ENCODE measurements at places on chromosomes 12 and 14.

DNA sequence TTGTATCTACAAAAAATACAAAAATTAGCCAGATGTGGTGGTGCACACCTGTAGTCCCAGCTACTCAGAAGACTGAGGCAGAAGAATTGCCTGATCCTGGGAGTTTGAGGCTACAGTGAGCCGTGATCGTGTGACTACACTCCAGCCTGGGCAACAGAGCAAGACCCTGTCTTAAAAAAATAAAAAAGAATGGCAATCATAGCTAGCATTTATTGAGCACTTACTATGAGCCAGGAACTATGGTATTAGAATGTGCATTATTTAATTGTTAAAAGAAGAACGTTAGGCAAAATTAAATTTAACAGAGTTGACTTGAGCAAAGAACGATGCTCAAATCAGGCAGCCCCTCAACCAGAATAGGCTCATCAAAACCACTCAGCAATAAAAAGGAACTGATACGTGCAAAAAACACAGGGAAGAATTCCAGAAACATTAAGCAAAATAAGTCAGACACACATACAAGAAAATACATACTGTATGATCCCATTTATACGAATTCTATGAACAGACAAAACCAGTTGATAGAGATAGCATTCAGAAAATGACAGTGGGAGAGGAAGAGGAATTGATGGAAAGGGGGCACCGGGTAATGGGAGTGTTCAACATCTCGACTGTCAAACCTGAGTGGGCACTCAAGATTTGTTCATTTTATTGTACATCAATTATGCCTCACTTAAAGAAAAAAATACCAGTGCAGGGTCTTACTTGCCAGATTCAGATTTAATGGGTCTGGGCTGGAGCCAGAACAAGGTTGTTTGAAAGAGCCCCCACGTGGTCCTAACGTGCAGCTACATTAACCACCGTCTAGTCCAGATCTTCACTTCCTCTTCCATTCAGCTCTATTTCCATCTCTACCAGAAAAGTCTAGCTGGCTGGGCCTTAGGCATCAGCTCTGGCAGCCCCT is 8.0 kb downstream of the SCNN1A start:
- DNase-seq: no peak

GRCh38 chr12:114676142-114676741 is 7.7 kb downstream of the TBX3 start:
- no peak for DNase-seq

DNA sequence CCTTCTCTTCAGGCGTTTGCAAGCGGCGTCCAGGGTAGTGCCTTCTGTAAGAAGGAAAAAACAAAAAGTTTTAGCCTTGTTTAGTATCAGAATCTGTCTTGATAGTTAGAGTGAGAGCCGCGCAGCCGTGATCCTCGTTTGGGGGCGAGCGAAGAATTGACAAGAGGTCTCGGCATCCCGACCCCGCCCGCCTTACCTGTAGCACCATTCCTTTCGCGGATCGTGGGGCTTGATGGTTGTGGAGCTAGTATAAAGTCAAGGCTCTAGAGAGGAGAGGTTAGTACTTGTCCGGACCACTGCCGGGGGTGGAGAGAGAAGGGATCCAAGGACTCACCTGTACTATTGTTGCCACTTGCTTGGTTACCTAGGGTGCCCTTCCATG is 494 bp downstream of the TMTC3 start:
- peak; percentile 45 for DNase-seq

DNA sequence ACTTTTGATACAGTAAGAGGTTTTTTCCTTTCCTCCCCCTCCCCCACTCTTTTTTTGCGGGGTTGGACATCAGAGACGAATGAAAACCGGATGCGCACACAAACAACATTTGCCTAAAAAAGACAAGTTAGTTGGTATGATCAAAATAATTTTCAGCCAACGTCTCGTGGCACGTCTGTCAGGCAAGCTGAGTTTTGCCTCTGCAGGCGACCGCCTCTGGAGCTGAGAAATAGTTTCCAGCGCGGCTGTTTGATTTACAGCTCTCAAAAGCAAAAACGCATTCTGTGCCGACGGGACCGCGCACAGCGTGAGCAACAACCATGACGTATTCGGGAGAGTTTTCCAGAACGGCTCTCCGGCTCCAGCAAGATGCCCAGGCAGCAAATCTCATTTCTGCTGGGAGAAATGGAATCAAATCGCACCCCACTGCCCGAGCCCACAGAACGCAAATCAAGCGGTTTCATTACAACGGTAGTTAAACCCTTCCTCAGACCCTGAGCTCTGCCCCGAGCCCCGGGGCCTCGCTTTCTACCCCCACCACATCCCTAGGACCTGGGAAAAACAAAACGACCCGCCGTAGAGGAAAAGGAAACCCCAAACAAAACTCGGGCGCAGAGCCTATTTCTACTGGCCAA is 14.2 kb upstream of the CALM1 start:
- peak; percentile 76 for DNase-seq

- peak; percentile 83 for DNase-seq
Observed at GRCh38 chr12:569803-570434, 93.3 kb downstream of the NINJ2 start.

- DNase-seq: no peak
Observed at GRCh38 chr14:55075628-55076175, 24.3 kb downstream of the MAPK1IP1L start.

DNA sequence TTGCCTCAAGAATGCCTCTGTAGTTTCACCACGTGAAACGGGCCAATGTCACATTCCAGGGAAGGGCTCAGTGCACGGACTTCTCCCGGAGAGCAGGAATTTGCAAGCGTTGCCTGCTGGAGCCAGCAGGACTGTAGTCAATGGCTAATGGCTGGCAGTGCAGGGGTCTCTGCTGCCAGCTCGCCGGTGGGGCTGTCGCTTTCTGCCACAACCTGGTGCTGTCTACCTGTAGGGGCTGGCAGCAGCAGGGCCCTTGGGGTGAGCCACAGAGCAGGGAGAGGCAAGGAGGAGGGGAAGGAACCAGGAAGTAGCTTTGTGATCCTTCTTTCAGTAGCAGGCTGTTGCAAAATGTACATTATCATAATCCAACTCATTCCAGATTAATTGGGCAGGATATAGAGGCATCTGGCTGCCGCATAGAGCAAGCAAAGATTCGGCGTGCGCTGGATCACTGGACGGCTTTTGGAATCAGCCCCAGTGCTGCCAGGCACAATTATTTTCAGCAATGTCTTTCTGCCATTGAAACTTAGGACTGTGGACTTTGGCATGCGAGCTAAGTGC is 114.1 kb downstream of the PAPOLA start:
- DNase-seq: no peak

DNA sequence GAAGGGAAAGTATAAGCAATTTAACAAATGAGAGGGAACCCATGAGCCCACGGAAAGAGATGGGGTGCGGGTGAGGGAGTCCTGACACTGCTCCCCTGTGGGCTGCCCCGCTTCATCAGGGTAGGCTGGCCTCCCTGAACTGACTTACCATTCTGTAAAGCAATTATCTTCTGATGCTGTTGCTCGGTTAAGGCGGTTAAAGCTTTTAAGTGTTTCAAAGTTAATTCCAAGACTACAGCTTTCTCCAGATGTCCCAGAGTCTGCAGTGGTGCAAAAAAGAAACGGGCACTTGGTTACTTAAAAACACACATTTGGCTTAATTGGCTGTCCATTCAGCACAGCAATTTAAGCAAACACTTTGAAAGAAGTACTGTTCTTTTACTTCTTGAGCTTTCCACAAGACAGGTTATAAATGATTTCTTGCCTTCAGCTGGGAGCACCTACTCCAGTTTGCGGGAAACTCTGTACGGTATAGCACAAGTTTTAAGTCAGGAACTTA is 1.3 kb downstream of the BHLHE41 start:
- DNase-seq: no peak

GRCh38 chr14:27917896-27918295 is 848.7 kb upstream of the FOXG1 start:
- DNase-seq: no peak

- DNase-seq: no peak
Observed at GRCh38 chr14:60487211-60487610, 1.3 kb upstream of the C14orf39 start.

DNA sequence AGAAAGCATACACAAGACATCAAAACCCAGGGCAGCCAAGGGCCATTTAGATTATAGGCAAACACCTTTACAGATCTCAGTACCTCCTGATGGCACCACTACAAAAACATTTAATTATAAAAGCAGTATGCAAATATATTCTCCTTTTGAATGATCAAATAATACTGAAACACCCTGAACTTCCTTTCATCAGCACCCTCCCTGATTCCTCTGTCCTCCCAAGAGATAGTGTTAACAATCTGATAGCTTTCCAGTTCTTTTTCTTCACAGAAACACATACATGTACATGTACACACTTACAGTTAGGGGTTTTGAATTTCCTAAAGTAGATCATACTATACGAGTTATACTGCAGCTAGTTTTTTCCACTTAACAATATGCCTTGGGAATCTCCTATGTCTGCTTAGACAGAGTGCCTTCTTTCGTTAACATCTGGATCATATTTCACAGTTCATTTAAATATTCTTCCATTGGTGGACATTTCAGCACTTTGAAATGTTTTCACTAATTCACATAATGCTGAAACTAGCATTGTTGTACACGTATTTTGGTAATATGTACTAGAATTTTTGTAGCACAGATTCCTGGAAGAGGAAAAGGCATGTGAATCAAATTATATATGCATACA is 35.2 kb downstream of the TDG start:
- no peak for DNase-seq

GRCh38 chr14:86543521-86543920 is 1013.6 kb downstream of the FLRT2 start:
- no peak for DNase-seq

DNA sequence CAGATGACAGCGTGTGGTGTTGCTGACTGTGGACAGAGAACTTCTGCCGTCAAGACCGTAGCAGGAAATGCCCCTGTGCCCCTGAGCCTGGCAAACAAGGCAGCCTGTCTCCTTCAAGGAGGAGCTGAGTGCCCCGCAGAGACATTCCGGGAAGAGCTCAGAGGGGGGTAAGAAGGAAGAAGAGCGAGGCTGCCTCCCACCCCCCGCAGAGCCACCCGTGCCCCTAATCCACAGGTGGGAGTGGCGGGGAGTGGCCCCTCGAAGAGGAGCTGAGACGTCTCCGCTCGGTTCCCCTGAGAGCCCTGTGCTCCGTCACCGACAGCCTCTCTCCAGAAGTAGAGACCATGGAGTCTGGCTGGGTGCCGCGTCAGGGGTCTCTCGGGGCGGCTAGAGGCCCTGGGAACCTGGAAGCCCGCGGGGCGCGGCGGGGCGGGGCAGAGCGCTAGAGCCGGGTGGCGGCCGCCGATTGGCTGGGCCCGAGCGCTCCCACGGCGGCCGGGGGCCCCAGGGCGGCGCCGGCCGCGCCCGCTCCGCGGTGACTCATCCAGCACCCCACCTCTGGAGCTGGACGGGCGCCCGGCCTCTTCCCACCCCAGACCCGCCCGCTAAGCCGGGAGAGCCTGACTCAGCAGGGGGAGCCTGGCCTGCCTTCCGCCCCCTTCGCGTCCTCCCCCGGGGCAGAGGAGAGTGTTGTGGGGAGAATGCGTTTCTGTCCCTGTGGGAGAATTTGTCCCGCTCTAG is 25.2 kb upstream of the KRT78 start:
- peak; percentile 19 for DNase-seq

DNA sequence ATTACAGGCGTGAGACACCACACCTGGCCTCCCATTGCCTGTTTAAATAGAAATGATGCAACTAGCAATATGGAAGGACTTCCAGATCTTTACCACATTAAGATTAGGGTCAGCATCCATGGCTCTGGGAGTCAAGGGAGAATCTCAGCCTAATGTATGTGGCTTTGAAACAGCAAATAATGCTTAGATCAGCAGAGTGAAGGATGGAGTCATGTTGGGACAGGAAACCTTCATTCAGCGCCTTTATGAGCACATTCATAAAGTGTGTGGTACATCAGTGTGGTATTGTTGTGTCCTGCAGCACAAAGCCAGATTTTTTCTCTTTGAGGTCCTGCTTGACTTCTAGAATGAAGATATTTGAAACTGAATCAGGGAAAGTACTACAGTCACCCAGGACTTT is 15.3 kb upstream of the SPSB2 start:
- no peak for DNase-seq

DNA sequence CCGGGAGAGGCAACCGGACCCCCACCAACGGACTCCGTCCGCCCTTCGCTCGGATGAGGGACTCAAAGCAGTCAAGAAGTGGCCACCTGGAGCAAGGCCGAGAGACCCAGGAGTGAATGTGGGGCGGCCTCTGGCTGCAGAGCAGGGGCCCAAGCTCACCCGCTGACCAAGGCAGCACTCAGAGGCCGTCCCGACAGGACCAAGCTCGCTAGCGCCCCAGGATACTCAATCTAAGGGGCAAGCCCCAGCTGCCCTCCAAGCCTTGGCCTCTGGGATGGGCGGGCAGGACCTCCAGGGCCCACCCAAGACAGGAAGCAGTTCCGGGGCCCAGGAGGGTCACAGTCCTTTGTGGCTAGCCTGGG is 936 bp downstream of the AKT1 start:
- DNase-seq: no peak

DNA sequence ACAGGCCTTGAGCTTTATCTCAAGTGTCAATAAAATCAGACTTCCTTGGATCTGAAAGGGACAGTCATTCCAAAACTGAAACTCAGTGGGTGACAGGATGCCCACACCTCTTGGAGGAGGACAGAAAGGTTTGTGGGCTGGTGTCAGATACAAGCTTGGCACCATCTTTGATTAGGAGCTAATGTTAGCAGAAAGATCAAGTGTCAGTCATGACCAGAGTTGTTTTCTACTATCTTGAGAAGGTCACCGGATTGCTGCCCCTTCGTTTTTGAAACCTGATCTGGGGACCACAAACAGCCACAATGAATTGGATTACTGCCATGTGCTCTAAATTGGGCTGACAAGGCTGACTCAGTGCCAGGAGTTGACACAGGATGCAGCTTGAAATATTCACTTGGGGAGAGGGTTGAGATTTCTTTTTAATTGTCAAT is 88.3 kb downstream of the OTOGL start:
- no peak for DNase-seq

- peak; percentile 62 for DNase-seq
Observed at GRCh38 chr14:54902521-54903420, at the start of gene GCH1. Gene GCH1 (minus strand): TSS chr14:54902826. CDS start chr14:54902663, 163 bp downstream.

DNA sequence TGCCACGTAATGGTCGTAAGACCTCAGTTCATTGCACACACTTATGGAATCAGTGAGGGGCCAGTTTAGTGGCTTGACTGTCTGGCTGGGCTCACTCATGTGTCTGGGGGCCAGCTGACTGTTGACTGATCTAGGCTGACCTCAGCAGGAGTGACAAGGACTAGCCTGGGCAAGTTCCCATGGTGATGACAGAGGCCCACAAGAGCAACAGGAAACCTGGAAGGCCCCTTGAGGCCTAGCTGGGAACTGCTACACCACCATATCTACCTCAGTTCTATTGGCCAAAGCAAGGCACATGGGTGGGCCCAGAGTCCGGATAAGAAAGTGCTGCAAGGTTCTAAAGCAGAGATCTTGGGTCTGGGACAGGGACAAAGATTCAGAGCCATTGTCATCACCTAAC is 21.3 kb upstream of the RFLNA start:
- no peak for DNase-seq

GRCh38 chr12:13970803-13971202 is 10.6 kb downstream of the GRIN2B start:
- no peak for DNase-seq

- DNase-seq: no peak
Observed at GRCh38 chr12:63007726-63008125, 72.8 kb upstream of the PPM1H start.

All from head of caudate nucleus (tissue), 42 donors.